ENCODE measurements at places on chromosomes 3 and 15.

- DNase-seq: no peak
These were observed 183.6 kb downstream of the DCLK3 start for GRCh38 chr3:36580716-36581115.

- DNase-seq: no peak
These were observed 2.0 kb upstream of the SMARCC1 start for GRCh38 chr3:47783673-47784072.

- no peak for DNase-seq
These were observed 37.9 kb upstream of the MGLL start for GRCh38 chr3:127860211-127860696.

GRCh38 chr3:129506231-129506742 lies 22.2 kb upstream of the RHO start:
- DNase-seq: no peak

DNA sequence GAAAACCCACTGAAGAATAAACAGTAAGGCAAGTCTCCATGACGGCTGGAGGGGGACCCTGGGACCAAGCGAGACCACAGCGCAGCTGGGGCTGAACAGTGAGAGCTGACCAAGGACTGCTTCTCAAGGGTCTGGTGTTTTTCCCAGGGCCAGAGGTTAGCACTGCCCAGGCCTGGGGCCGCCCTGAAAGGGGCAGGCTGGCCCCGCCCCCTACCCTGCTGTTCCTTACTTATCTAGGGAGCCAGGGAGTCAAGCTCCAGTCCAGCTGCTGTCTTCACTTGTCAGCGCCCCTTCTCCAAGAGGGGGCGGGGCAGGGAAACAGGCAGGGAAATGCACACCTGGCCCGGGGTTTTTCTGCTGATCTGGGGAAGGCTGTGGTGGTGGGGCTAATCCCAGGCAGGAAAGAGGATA lies 51.6 kb upstream of the HACD2 start:
- DNase-seq: no peak

- DNase-seq: no peak
These were observed 739 bp downstream of the SNRPN start for GRCh38 chr15:24955531-24955921.

DNA sequence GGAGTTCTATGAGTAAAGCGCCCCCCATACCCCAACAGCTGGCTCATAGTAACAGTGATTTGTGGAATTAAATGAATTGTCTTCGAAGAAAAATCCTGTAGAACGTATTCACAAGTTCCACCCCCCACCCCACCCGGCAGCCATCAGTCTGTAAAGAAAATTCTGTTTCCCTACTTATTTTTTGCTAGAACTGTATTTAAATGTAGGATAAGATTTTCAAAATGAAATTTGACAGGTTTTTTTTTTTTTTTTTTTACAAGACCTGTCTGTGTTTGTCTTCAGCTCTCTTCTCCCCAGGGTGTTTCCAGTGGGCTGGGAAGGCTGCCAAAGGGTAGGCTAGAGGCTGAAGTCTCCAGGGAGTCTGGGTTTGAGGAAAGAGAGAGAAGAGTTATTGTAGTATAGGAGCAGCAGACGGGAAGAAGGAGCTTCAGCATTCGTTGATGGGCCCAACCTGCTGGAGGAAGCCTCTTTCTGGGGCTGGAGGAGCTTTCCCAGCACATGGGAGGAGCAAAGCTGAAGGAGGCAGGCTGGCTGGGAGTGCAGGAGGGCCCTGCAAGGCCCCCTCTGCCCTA lies 130.6 kb upstream of the SEMA6D start:
- peak; percentile 40 for DNase-seq

DNA sequence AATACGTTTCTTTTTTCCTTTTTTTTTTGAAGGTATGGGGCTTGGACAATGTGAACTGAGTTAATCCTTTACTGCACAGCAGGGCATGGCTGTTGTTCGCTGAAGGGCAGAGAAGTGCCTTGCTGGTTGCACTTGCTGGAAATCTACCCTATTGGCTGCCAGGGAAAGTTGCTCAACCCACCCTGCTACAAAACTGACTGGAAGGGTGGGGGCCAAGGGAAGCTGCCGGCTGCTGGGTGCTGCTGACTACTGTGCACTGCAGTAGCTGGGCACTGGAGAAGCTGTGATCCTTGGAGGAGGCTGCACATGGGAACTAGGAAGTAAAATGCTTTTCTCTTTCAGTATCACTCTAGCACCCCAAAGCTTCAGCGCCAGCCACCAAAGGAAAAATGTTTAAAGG lies 70.5 kb downstream of the ETV5 start:
- no peak for DNase-seq

- DNase-seq: peak; percentile 51
These were observed at the start of gene RHCG for GRCh38 chr15:89496155-89497098. Gene RHCG, minus strand, starts transcription at chr15:89496583. Its CDS starts 39 bp downstream, at chr15:89496544.

DNA sequence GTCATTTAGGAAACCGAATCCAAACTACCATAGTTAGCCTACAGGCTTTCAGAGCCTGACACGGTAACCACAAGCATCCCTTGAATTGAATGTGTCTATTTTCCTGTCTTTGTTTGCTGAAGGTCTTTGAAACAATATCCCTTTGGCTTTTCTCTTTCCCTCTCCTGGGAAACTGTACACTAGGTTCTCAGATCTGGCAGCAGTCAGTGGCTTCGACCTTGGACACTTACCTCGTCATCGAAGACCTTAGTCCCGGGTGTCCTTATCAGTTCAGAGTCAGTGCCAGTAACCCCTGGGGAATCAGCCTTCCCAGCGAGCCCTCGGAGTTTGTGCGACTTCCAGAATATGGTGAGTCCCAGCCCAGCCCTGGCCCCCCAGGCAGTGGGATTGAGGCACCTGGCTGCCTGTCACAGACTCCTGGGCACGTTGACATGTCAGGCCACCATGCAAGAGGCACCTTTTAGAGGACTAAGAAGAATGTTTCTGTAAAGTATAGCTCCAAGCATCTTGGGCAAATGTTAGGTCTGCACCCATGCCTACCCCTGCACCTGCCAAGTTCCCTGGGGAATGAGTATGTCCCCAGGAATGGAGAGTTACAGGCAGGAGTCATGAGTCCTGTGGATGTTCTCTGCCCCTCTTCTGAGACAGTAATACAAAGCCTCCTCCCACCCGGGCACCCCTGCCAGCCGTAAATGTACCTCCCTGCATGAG lies 30.4 kb upstream of the UMPS start:
- DNase-seq: no peak

DNA sequence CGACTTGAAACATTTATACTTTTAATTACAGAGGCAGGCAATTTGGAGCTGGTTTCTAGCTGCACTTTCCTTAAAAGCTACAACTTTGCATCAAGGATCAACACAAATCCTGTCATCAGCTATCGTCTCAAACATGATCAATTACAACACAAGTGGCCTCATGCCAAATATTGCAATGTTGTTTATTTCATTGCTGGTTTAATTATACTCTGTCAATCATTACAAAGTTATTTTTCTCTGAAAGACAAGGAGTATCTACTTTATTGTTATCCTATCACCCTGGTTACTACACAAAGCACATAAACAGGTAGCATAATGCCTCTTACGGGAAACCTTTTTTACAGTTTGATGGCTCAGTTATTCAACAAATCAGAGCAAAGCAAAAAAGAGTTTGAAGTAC lies 58.0 kb upstream of the FOXB1 start:
- DNase-seq: no peak

GRCh38 chr3:163273694-163274093 lies 1777.1 kb downstream of the OTOL1 start:
- no peak for DNase-seq

DNA sequence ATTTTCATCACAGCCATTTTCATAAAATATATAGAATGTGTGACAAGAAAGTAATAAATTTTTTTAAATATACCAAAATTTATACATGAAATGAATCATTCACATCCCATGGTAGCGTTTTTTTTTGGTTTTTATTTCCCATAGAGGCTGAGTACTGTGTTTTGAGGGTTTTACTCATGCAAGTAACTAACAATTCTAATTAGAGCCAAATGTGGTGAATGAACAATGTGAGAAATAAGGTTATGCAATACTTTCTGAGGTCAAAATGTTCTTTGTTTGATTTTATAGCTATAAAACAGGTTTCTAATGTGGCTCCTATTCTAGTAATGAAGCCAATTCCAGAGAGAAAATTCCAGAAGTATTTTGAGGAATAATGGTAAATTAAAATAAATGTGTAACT lies 386.8 kb downstream of the TBC1D5 start:
- peak; percentile 81 for DNase-seq

DNA sequence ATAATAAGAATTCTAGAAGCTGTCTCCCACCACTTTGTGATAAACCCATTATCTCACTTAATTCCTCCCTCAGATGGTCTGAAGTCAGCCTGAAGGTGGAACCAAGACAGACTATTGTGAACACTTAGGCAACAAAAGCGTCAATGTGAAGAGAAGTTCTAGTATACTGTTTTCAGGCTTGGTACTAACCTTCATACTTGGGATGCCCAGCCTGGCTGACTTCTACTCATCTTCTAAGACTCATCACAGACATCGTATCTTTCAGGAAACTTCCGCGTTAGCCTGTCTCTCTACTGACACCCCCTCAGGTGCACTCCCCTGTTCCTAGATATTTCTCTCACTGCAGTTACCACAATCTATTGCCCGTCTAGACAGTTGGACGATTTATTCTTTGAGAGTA lies 201.2 kb downstream of the SATB1 start:
- no peak for DNase-seq

GRCh38 chr15:40339621-40339945 lies 1.2 kb downstream of the CCDC9B start:
- DNase-seq: no peak

DNA sequence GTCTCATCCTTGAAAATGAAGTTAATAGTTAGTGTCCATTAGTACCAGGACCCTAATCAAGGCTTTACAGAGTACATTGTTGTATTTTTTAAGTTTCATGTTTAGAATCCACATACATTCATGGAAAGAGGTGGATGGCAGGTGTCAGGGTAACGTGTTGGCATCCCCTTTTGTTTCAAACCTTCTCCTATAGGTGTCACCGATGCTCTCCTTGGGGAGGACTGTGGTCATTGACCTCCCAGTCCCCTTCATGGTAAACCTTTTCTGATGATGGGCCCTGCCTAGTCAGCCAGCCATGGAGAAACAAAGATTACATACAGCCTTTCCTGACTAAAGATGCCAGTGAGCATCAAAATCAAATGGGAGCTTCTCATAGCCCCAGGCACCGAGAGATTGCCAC lies 574.8 kb downstream of the AGBL1 start:
- no peak for DNase-seq

- DNase-seq: peak; percentile 70
These were observed 394.1 kb upstream of the TBL1XR1 start for GRCh38 chr3:177591379-177591778.

GRCh38 chr3:15174953-15175352 lies 31.1 kb upstream of the CAPN7 start:
- no peak for DNase-seq

DNA sequence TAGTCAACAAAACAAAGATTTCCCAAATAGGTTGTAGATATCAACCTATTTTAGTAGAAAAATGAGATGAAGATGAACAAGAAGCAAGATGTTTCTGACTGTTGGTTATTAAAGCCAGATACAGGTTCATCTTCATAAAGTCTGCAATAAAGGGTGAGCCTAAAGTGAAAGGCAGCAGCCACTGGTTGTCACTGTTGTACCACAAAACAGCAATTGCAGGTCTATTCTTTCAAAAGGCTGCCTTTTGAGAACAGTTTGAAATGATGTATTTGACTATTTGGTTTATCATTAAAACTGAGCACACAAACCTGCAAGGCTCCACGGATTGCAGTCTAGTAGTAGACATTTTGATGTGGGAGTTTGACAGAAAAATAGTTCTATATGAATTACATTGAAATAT lies 543.4 kb downstream of the GBE1 start:
- DNase-seq: peak; percentile 31

DNA sequence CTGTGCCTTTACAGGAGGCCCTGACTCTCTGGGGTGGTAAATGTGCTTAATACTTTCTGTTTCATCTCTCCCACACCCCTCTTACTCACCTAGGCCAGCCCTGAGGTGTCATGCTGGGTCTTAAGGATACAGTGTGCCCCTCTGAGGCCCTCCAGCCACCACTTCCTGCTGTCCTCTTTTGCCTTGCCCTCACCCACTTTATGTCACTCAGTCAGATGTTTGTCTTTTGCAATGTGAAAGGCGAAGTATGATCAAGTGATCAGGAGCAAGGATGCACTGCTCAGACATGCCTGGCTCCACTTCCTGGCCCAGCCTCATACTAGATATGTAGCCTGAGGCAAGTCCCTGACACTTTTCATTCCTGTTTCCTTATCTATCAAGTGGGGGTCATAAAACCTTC lies 339.0 kb upstream of the NR2E3 start:
- no peak for DNase-seq

GRCh38 chr3:17431004-17431403 lies 311.4 kb downstream of the TBC1D5 start:
- DNase-seq: peak; percentile 57

- DNase-seq: peak; percentile 5
These were observed 322.6 kb upstream of the FRG2C start for GRCh38 chr3:75341324-75342067.

DNA sequence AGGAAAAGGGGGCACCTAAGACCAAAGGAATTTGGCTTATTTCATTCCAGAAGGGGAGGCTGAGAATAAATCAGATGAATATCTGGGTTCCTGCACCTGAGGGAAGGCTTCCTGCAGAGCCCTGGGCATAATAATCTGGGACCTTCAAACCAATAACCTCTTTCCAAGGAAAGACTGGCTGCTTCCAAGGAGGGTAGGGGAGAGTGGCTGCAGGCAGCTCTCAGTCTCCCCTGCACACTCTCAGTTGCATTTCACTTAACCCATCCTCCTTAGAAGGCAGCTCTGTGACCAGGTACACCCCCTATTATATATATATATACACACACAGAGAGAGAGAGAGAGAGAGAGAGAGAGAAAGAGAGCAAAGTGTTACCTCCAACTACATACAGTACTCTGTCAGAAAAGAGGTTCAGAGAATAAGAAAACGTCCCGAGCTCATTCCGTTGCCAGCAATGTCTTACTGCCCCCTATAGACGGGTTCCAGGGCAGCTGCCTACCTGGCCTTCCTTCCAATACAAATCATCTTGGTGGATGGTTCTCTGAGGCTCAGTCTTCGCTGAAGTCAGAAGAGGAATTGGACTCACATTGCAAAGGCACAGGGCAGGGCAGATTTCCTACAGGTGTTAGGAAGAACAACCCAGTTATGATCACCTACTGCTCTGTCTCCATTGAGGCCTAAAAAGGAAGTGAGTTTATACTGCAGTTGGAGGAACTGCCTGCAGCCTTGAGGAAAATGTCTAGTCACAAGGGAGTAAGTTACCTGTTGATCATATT lies 26.1 kb downstream of the CAPN3 start:
- peak; percentile 59 for DNase-seq

- no peak for DNase-seq
These were observed 400.5 kb upstream of the C2CD4B start for GRCh38 chr15:62565634-62566026.

Measured in fibroblast of mammary gland (primary cell).